ENCODE measurements at places on chromosomes 1 and 21.

GRCh38 chr1:227607336-227607898 is 44.1 kb downstream of the ZNF678 start:
- no peak for DNase-seq

DNA sequence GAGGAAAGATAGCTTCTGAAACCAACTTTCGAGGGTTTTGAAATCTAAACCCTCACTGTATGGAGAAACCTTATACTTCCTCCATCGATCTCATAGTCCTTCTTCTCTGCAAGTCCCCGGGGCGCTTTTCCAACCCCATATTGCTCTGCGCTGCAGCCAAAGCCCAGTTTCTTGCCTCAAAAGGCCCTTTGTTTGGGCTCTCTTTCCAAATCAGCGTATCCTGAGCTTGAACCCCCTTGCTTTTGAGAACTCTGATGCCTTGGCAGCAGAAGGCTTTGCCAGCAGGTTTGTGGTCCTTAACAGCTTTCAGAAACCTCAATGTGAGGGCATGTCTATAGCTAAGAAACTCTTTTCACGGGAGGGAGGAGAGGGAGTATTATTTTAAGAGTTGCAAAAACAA is 21.6 kb downstream of the PLPP3 start:
- no peak for DNase-seq

- DNase-seq: no peak
These were observed 4.7 kb downstream of the LAX1 start for GRCh38 chr1:203769505-203770343.

- peak; percentile 81 for DNase-seq
These were observed 61.8 kb upstream of the NBL1 start for GRCh38 chr1:19582318-19582717.

DNA sequence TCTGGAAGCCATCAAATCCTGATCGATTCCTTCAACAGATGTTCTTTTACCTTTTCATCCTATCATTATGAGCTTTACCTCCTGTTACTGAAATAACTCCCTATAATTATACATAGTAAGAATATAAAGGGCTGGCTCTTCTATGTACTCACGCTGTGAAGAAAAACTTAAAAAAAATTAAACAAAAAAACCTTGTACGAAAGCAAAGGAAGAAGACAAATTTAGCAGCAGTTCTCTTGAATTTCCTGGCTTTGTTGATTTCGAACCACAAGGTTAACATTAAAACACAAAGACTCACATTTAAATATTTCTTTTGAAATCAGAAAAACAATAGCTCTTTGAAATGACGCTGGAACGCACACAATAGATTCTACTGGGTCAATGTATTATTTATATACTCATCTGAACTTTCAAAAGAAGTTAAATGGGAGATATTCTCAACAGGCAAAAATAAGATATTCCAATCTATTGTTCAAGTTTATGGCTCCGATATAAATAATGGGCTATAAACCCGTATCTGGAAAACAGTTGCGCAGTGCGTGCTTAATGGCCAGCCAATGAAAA is 13.6 kb upstream of the SPEN start:
- DNase-seq: no peak

DNA sequence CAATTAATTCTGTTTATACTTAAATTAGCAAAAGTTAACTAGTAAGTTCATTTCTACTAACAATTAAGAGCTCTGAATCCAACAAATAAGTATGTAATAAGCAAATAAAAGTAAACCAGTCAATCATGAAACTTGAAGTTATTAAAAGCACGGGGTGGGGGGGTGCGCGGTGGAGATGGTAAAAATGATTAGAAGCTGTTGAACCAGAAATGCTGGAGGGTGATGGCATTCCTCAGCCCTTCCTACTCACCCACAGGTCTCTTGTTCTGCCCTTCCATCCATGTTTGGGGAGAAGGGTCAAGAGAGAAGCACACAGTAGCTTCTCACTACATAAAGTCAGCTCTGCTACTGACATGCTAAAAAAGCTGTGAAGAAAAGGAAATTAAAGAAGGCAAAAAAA is 63.5 kb downstream of the AKT3 start:
- DNase-seq: no peak

DNA sequence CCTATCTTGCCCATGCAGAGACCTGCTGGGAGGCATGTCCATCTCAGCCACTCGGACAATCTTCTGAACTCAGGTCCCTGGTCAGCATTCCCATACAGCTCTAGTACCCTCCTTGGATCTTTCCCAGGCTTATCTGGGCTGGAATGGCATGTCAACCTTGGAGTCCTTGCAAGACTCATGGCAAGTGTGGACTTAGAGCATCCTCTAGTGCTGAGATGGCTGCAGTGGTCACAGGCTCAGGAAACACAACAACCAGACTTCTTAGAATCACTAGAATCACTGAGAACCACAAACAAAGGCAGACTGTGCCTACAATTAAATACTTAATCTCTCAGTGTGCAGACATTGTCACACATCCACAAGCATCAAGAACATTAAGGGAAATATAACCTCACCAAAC is 73.1 kb upstream of the TSHB start:
- no peak for DNase-seq

GRCh38 chr1:151251656-151252470 is 2.7 kb upstream of the PSMD4 start:
- peak; percentile 55 for DNase-seq

DNA sequence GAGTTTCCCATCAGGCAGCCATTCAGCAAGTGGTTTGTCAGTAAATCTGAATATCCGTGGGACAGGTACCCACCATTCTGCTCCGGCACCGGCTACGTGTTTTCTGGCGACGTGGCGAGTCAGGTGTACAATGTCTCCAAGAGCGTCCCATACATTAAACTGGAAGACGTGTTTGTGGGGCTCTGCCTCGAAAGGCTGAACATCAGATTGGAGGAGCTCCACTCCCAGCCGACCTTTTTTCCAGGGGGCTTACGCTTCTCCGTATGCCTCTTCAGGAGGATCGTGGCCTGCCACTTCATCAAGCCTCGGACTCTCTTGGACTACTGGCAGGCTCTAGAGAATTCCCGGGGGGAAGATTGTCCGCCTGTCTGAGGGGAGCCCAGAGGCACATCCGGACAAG is 48.4 kb downstream of the B3GALT5 start:
- no peak for DNase-seq

GRCh38 chr21:31446226-31446855 is 102.3 kb upstream of the TIAM1 start:
- DNase-seq: peak; percentile 21

DNA sequence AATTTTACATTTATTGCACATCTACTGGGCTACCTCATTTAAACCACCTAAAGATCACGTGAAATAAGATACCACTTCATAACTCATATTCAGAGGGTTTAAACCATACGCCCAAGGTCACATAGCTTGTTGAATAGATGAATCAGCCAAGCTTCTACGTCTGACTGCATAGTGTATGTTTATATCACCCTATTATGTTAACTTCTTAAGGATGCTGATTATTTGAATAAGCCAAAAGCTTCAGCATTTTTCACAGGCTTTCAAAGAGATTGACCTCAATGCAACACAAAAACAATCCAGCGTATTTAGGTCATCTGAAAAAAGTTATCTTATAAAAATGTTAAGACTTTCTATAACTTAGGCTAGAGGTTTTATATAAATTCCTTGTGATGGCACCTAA is 373.8 kb downstream of the TGFB2 start:
- no peak for DNase-seq

DNA sequence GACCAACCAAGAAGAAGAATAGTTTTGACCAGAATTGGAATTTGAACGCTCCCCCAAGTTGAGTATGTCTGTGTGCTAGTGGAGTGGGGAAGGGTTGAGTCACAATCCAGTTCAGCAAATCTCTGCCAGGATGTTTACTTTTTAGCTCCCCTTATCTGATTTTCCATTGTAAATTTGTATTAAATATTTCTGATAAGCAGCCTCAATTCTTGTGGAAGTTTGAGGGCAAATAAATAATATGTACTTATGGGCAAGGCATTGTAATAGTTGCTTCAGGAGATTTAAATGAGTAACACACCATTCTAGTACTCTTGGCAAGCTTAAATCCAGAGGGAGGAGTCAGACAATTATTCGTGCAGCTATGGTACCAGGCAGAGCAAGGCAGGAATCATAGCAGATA is 14.4 kb downstream of the CXADR start:
- DNase-seq: no peak

DNA sequence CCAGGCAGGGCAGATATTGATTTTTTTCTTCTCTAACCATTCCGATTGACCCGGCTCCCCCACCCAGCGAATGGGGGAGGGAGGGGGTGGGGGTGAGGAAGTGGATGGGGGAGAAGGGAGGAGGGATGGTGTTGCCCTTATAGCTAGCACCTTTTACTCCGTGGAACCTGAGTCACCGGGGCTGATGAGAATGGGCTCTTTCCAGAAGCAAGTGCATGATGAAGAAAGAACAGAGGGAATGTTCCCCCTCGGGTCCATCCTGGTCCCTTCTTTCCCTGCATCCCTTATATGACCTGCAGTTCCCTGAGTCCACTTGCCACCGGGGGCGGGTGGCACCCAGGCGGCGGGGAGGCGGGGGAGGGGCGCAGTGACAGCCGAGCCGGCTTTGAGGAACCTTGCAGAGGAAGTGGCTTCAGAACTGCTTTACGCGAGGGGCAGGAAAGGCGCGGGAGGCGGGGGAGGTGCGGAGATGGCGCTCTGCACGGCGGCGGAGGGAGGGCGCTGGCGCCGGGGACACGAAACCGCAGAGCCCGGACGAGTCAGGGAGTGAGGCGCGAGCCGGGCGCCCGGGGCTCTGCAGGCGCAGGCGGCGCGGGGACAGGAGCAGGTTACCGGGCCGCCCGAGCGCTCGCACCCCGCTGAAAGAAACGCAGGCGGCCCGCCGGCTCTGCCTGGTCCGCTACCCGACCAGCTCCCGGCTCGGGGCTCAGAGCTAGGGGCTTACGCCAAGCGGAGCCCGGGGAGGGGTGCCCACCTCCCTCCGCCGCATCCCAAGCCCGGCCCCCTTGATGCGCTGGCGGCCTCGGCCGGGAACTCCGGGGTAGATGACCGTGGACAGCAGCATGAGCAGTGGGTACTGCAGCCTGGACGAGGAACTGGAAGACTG is 49.7 kb downstream of the RASSF5 start:
- DNase-seq: peak; percentile 86

GRCh38 chr21:44875316-44875700 is 1.8 kb upstream of the PTTG1IP start:
- no peak for DNase-seq

GRCh38 chr21:15190412-15190811 is 125.6 kb upstream of the NRIP1 start:
- no peak for DNase-seq

All from activated CD4-positive, alpha-beta T cell treated with anti-CD3 and anti-CD28 coated beads, Interleukin-2, amount 50 U/mL, for 4 hours (primary cell).